Natural killer cell treated with Interleukin-12 subunit alpha and Interleukin-12 subunit beta and Interleukin-15 and Interleukin-18, amount 100 ng/mL, for 72 hours (primary cell): ENCODE measurements at places on chromosomes 1 and 21. TPM values are rescaled to one million over a fixed set of nuclear protein-coding genes. Genes with fewer than 3 reads are reported as not detected.

- no peak for DNase-seq
Measured at GRCh38 chr1:175823406-175823805, 80.0 kb upstream of the TNR start.

- no peak for DNase-seq
Measured at GRCh38 chr1:109929170-109929569, 18.5 kb downstream of the CSF1 start.

DNA sequence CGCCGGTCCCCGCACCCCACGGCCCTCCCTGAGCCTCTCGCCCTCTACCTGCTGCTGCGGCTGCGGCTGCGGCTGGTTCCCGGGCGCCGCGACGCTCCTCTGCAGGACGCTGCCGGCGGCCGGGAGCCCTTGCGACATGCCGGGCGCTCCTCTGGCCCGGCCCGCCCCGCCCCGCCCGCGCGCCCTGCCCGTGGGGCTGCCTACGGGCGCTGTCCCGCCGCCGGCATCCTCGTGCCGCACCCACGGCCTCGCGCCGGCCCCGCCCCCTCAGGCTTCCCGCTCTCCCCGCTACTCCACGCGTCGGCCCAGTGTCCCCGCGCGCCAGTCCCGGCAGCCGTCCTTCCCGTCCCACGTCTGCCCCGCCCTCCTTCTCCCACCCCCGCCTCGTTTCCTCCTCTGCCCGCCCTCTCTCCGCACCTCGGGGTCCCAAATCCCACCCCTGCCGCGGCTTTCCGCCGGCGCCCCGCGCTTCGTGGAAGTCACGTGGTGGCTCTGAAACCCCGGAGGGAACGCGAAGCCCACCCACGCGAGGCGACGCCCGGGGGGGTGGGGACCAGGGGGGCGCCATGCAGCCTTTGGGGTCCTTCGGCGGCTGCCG lies at the start of gene BATF3:
BATF3 (minus strand) TSS at position 216 of the 598 bp plus-strand sequence; CDS start at position 138, 78 bp downstream.
- DNase-seq, result peak; percentile 79

DNA sequence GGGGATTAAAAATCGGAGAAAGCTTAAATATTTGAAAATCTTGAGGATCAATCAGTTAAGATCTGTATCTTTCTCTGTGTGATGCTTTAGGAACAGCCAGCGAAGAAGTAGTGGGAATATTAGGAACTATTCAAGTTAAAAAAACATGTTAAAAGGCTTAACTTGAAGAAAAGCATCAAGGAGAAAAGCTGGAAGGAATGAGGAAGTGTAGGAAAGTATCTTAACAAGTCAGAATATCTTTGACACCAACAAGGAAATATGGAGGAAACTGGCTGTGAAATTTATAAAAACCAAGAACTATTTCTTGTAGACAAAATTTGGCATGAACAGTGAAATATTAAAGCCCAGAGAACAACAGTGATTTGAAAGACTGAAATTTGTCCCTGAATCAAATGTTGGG lies 60.4 kb downstream of the ATF6 start:
- no peak for DNase-seq

DNA sequence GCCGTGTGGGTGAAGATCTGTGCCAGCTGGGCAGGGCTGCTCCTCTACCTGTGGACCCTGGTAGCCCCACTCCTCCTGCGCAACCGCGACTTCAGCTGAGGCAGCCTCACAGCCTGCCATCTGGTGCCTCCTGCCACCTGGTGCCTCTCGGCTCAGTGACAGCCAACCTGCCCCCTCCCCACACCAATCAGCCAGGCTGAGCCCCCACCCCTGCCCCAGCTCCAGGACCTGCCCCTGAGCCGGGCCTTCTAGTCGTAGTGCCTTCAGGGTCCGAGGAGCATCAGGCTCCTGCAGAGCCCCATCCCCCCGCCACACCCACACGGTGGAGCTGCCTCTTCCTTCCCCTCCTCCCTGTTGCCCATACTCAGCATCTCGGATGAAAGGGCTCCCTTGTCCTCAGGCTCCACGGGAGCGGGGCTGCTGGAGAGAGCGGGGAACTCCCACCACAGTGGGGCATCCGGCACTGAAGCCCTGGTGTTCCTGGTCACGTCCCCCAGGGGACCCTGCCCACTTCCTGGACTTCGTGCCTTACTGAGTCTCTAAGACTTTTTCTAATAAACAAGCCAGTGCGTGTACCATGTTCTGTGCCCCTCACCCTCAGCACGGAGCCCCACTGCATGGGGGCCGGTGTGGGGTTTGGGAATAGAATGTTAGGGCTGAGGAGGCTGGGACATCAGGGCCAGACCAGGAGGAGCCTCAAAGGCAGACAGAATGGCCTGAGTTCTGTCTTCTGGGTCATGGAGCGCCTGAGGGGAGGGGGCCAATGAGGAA lies 21.3 kb downstream of the SERINC2 start:
- no peak for DNase-seq

DNA sequence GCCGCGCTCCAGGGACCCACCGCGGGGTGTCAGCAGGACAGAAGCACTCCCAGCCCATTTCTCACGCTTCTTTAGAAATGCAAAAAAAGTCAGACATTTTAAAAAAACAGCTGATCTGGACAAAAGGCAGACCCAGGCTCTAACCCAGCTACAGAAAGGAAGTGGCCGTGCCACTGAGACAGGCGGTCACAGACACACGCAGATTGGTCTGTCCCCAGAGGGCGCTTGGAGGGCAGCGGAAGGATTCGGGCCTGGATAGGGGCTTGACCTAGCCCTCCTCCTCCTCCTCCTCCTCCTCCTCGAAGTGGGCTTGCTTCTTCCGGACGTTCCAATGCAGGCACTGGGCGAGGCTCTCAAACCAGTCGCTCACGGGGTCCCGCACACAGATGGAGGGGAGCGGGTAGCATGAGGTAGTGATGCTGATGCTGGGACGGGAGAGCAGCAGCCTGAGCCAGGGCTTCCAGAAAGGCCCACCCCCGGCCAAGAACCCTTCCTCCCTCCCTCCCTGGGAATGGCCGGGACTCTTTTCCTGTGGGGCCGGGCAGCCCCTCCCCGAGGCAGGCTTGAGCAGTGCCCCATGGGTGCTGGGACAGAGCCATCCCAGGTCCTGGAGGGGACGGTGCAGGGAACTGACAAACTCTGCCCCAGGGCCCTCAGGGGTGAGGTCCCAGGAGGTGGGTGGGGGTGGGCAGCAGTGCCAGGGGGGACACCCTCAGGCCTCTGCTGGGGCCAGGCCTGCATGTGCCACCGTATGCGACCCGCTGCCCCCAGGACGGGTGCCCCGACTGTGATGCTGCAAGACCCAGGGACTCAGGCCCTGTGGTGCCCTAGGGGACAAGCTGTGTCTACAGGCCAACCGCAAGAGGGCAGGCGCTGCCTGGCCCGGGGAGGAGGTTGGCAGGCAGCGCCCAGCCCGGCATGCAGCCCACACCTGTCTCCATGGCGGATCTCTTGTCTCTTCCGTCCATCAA lies 25.3 kb downstream of the NADK start:
- DNase-seq, result no peak

GRCh38 chr1:147768582-147768981 lies 8.2 kb upstream of the GJA5 start:
- DNase-seq, result no peak

DNA sequence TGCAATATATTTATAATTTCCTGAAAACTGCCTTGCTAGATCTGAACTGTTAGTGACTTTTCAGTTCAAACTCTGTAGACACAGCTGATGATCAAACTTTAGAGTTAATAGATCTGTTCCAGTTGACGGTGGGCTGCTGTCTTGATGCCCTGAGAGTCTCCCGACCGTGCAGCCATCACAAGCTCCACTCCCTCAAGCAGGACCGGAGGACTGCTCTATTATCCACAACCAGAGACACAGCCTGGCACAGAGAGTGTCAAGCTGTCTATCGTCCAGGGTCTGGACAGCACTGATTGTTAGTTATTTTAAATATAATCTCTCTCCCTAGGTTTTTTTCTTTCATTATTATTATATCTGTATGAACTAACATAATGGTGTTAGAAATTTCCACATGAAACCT lies 8.0 kb downstream of the CHODL start:
- DNase-seq, result no peak

GRCh38 chr1:234544087-234544579 lies 65.2 kb upstream of the TARBP1 start:
- DNase-seq, result no peak

- DNase-seq, result no peak
Measured at GRCh38 chr1:46288485-46289133, 14.8 kb downstream of the LRRC41 start.

- DNase-seq, result no peak
Measured at GRCh38 chr1:30188329-30188728, 535.1 kb downstream of the MATN1 start.

- no peak for DNase-seq
Measured at GRCh38 chr1:238499021-238499420, 608.3 kb upstream of the ZP4 start.

DNA sequence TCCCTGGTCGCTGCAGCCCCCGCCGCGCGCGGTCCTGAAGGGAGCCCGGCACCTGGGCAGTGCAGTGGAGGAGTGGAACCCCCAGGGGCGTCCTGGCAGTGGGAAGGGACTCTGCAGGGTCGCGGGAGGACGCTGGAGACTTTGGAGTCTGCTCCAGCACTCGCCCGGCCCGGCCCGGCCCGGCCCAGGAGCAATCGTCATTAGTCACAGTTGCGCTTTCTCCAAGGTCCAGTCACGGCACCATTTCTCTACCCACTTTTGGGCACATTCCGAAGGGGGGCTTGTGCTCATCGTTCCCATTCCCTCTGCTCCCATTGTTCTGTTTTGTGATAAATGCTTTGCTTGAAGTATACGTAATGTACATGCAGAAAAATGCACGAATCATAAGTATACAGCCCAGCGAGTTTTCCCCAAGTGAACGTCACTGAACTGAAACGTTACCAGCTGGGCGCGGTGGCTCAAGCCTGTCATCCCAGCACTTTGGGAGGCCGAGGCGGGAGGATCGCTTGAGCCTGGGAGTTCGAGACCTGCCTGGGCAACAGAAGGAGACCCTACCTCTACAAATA lies 999 bp downstream of the THAP3 start:
- no peak for DNase-seq

DNA sequence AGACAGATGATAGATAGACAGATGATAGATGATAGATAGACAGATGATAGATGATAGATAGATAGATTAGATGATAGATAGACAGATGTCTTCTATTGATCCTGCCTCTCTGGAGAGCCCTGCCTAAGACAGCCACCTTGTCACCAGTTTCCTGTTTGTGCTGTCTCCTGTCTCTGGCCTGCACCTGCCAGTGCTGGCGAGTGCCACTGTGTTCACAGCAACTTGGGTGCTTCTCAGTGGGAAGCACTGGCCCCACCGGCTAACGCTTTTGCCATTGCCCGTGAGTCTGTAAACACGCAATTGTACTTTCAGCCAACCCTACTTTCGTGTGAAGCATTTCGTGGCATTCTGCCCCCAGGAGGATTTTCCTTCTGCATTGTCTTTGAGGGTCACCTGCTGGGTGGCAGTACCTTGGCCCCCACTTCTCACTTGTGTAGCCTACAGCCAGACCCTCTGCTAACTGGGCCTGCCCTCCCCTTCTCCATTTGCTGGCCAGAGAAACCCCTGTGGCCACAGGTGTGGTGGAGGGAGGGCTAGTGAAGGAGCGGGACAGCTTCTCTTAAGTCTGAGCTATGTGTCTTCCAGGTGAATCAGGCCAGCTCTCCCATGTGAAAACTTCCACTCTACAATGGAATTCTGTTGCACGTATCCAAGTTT lies 23.4 kb upstream of the PDE9A start:
- no peak for DNase-seq

DNA sequence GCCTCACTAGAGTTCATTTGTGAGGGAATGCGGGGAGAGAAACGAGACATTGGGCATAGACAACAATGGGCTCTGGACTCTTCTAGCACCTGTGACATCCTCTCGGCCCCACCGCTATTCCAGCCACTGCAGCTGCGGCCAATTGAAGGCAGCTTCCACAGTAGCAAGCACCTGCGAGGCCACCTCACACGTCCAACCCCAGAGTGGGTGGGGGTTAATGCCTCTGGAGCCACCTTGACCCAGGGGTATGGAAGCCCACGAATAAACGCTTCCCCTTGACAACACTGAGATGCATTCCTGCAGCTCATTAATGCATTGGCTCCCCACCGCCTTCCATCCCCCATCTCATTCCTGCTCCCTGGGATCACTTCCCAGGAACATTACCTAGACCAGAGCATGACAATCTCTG lies 104.4 kb downstream of the GLIS1 start:
- no peak for DNase-seq

- no peak for DNase-seq
Measured at GRCh38 chr1:209375097-209375496, 208.4 kb upstream of the CAMK1G start.

GRCh38 chr1:186059311-186059710 lies 315.7 kb downstream of the TPR start:
- DNase-seq, result no peak

DNA sequence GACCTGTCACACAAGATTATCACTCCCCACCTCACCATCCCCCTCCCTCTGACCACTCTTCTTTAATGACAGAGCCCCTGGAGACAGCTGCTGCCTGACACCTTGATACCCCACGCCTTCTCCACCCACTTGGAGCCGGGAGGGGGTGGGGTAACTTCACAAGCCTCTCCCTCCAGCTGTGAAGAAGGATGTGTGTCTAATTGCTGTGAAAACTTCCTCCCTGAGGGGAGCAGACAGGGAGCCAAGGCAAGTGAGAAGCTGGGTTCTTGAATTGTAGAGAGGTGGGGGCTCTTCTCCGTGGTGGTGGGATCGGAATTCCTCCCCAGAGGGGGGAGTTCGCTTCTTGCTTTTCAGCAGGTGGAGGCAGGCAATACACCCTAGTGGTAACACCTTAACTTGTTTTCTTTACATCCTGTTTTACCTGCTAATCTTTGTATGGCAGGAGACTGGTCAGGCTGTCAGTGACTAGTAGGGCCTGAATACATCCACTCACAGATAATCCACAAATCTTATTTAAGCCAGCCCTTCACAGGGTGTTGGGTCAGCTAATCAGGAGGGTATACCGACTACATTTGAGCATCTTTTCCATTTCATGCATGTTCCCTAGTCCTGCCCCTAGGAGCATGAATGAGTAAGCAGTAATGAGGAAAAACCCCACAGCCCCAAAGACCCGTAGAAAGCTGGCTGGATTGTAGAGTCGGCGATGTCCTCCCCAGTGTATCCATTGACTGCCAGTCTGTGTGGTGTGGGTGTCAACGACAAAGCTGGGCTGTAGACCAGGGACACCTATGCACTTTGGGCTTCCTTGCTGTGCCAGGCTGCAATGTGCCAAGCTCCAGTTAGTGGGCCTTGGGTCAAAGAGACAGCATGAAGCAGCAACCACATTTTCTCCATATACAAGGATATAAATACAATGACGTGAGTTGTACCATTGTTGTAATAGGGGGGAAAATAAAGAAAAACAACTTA lies 57.3 kb downstream of the NFASC start:
- no peak for DNase-seq

DNA sequence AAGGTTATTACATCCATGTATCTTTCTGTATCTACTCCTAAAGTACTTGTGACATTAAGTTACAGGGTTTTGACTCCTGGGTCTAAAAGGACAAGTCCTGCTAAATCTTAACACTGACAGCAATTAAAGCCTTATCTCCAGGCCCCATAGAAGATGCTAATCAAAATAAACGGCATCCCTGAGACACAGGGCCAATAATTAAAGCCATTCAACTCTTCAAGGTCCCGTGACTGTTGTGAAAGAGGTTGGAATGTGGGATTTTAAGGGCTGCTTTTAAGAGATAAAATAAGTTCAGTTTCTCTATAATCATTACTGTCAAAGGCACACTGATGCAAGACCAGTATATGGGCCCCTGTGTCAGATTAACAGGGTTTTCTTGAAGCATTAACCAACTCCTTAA lies 8.3 kb downstream of the DNAI4 start:
- DNase-seq, result no peak

S100A3 gene
- total RNA-seq, result not detected

TNNT2 gene
- total RNA-seq, result not detected

AJAP1 gene
- not detected for total RNA-seq

ADAM30 gene
- total RNA-seq, result not detected

MATN1 gene
- total RNA-seq, result 1.1 TPM

MLLT11 gene
- total RNA-seq, result 4.5 TPM

TLR5 gene
- 0.38 TPM for total RNA-seq

OR6N1 gene
- total RNA-seq, result not detected

FAM78B gene
- not detected for total RNA-seq
